ENCODE measurements at places on chromosomes 16 and 17.
A peak's percentile ranks its signal among the peaks of the same experiment; 100 is the strongest.

DNA sequence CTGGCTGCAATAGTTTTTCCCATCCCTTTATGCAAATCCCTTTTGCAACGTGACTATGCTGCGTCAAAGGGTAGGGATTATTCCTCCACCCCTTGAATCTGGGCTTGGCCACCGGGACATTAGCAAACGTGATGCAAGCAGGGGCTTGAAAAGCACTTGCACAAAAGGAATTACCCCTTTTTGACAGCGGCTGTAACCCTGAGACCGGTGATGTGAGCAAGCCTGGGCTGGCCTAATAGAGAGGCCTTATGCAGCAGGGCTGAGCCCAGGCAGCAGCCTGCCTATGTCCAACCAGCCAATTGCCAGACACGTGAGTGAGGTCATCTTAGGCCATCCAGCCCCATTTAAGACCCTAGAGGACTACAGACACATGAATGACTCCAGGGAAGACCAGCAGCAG is 30.4 kb upstream of the PAFAH1B1 start:
- no peak for DNase-seq

- DNase-seq: no peak
Observed at GRCh38 chr16:22364241-22364640, 10.2 kb downstream of the CDR2 start.

- no peak for DNase-seq
Observed at GRCh38 chr17:80671039-80671824, 126.6 kb downstream of the RPTOR start.

GRCh38 chr17:82216301-82217119 is 3.9 kb upstream of the CCDC57 start:
- DNase-seq: peak; percentile 71

- peak; percentile 47 for DNase-seq
Observed at GRCh38 chr16:67006930-67007658, 18.7 kb downstream of the CES4A start.

DNA sequence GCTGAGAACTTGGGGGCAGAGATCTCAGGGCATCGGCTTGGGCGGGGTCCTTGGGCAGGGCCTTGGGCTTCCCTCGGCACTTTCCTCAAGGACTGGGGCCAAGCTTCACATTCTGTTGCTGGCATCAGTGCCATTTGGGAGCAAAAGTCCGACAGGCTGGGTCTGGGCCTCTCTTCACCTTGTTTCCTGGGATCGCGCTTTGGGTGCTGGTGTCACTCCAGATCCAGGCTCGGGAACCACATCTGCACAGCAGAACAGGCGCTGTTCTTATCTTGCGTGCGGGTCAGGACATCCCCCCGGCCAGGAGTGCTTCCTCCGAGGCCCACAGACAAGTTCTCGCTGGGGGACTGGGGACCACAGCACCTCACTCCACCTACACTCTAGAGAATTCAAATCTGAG is 31.1 kb upstream of the CDH15 start:
- no peak for DNase-seq

GRCh38 chr16:84234321-84235241 is 5.2 kb downstream of the KCNG4 start:
- DNase-seq: no peak

- no peak for DNase-seq
Observed at GRCh38 chr16:81810894-81811538, 31.9 kb downstream of the PLCG2 start.

DNA sequence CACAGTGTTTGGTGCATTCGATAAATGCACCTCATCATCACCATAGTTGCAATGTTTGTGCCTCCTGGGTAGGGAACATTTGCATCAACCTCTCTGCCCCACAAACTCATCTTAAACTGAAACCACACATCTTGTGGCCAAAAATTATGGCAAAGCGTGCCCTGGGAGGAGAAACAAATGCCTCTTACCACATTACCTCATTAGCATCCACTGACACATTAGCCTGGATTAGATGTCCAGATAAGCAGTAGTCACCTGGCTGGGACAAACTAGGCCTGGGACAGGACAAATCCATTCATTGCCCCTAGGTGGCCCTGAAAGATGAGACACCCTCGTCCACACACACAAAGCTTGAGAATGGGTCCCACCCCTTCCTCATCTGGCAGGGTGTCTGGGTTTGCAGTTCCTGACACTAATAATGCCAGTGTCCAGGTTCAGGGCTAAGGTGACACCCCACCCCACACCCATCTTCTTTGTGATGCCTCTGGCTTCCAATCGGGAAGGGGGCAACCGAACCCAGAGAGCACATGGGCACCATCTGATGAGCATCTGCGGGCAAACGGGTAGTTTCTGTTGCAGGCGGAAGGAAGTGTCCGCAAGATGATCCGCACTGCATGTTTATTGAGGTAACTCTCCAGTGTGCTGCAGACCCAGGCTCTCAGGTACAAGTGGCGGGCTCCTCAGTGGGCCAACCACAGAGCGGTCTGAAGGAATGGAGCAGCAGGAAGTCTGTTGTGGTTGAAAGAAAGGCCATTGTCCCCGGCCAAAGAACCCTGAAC is 8.6 kb downstream of the XYLT1 start:
- DNase-seq: no peak

DNA sequence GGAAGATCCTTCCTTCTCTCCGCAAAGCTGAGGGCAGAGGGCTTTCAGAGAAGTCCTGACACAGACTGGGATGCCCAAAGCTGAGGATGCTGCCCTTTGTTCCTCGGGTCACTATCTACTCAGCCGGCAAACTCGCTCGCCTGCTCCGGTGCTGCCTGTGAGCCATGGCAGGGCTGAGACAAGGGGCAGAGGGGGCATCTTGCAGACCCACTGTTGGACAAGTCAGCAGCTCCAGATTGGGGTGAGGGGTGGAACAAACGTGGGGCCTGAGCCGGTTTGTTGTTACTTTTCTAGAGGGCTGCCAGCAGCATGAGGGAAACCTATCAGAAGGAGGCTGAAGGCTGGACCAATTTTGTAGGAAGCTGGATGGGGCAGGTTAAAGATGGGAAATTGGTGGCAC is 47.1 kb upstream of the PIK3R6 start:
- no peak for DNase-seq

DNA sequence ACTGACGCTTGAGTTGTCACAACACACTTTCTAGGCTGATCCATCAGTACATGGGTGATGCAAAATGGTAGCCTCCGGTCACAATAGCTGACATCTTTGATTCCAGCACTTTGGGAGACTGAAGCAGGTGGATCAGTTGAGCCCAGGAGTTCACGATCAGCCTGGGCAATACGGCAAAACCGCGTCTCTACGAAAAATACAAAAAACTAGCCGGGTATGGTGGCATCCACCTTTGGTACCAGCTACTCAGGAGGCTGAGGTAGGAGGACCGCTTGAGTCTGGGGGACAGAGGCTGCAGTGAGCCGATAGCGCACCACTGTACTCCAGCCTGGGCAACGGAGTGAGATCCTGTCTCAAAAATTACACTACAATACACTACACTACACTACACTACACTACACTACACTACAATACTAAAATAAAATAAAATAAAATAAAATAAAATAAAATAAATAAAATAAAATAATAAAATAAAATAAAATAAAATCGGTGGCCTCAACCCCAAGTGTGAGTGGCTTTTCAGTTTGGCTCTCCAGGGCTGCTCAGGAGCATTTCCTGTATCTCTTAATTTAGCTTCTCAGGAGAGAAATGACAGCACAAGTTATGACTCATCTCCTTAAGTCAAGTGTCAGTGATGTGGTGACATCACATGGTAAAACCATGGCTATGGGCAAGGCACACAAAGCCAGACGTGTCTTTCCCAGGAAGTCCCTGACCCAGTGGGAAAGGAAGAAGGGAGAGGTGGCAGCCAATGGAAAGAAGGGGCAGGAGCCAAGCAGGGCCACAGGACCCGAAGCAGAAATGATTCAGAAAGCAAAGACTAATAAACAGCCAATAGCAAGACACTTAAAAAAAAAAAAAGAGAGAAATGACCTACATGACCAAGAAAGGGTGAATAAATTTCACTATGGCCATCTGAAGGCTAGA is 75.3 kb upstream of the TBC1D3K start:
- DNase-seq: peak; percentile 90

DNA sequence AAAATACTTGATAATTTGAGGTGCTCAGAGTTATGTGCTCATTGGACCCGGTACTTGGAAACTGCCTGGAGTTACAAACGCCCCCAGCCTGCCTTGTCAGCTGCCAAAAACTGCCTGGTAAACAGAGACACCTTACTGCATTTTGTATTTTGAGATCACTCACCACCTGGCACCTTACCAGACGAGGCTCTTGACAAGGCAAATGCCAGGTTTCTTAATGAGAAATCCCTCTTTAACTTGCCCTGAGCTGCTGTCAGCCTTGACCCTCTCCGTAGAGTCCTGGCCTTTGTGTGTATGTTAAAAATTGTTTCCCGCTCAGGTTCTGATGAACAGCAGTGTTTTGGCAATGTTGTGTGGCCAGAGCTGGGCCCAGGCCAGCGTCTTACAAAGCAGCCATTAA is 28.8 kb downstream of the SYT17 start:
- no peak for DNase-seq

GRCh38 chr16:30628628-30629540 is 18.7 kb upstream of the ZNF689 start:
- DNase-seq: peak; percentile 69

DNA sequence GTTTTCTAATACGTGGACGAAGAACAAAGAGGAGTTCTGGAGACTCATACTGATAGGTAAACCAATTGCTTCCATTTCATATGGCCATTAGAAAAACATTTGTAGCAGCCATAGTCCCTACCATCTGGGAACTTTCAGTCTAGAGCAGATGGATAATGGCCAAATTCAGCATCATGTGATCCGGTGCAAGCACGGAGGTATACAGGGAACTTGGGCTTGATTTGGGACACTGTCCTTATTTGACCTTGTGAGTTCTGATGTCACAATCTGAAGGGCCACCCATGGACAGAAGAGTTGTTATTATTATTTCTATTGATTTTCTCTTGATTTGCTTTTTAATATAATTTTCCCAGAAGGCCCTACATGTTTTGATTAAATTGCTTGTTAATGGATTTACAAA is 154.6 kb upstream of the ZNF267 start:
- no peak for DNase-seq

GRCh38 chr17:44919885-44920564 is 4.7 kb upstream of the GFAP start:
- DNase-seq: peak; percentile 73

DNA sequence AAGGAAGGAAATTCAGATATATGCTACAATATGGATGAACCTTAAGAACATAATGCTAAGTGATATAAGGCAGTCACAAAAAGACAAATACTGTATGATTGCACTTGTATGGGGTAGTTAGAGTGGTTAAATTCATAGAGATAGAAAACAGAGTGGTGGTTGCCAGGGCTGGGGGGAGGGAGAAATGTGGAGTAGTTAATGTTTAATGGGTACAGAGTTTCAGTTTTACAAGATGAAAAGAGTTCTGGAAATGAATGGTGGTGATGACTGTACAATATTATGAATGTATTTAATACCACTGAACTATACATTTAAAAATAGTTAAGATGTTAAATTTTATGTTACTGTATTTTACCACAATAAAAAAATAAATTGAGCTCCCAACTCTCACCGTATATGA is 157.9 kb downstream of the TOX3 start:
- DNase-seq: no peak

DNA sequence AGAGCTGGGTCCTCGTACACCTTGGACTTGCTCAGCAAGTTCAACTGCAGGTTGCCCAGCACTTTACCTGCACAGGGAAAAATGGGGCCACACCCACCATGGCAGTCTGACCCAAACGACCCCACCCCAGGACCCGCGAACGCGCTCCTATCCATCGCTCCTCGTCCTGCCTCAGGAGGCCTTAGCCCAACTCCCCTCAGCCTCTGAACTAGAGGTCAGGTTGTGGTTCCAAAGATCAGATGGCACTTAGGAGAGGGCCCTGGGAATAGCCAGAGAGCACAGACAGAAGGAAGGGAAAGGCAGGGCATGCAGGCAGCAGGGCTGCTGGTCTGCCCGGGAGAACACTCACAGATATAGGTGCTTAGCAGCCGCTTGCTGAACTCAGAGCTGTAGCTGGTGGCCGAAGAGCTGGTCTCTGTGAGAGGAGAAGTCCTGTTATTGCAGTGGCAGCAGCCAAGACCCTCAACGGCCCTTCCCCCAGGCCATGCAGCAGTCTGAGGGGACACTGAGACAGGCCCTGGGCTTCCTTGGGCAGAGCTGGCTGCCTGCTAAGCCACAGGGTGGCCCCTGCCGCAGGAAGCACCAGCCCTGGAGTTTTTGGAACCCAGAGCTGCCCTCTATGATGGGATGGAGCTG is 6.9 kb downstream of the ZACN start:
- DNase-seq: no peak

DNA sequence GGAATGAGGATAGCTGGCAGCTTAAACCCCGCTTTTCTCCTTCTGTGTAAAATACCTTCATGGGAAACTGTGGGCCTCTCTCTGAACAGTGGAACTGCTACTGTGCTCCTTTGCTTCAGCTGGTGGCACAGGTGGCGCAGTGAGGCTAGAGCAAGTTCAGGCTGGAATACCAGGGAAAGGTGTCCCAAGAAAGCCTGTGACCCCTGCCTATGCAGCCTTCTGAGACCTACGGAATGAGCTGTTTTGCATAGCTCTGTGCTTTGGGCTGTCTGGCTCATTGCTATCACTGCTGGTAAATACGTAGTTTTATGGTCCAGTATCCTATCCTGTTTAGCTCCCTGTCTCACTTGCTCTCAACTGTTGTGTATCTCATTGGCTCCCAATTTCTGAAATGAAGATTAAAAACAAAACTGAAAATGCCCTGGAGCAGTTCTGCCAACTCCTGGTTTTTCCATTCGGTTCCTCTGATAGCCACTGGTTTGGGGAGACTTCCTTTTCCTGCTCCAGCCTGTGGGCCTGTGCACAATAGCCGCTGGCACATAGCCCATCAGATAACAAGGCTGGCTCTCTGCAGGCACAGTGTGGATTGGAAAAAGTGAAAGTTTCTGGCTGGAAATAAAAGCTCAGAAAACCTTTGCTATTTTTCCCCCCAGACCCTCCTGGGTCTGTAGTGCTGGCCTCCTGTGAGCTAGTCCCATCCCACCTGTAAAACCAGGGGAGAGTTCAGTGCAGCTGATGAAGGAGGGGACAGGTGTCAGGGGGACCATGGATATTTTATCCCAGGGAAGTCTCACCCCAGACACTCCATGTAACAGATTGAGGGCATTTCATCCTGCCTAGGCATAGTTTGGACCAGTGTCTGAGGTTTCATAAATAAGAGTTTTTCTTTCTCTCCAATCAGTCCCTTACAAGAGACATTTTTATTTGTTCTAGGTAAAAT is 24.0 kb downstream of the LIMD2 start:
- DNase-seq: peak; percentile 68

GRCh38 chr16:2686912-2687507 is 4.7 kb downstream of the KCTD5 start:
- no peak for DNase-seq

- DNase-seq: no peak
Observed at GRCh38 chr16:10896723-10897122, 19.7 kb downstream of the CIITA start.

DNA sequence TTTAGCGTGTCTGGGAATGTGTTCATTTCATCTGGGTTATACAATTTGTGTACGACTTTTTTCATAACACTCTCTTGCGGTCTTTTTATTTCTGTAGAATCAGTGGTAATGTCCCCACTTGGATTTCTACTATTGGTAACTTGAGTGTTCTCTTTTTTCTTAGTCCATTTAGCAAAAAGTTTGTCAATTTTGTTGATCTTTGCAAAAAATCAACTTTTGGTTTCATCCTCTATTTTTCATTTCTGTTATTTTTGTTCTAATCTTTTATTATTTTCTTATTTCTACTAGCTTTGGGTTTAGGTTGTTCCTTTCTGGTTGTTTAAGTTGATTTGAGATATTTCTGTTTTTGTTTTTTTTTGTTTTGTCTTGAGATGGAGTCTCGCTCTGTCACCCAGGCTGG is 7.7 kb upstream of the SLC22A31 start:
- no peak for DNase-seq

Measured in fibroblast of skin of right biceps (primary cell).